ENCODE measurements at places on chromosomes 2 and 18.

- peak; percentile 82 for DNase-seq
Measured at GRCh38 chr18:35386600-35387100, 9.5 kb upstream of the ZNF396 start.

GRCh38 chr2:122867941-122868340 is 1112.5 kb downstream of the TSN start:
- DNase-seq: no peak

- no peak for DNase-seq
Measured at GRCh38 chr2:37323781-37324535, 675 bp downstream of the PRKD3 start.

DNA sequence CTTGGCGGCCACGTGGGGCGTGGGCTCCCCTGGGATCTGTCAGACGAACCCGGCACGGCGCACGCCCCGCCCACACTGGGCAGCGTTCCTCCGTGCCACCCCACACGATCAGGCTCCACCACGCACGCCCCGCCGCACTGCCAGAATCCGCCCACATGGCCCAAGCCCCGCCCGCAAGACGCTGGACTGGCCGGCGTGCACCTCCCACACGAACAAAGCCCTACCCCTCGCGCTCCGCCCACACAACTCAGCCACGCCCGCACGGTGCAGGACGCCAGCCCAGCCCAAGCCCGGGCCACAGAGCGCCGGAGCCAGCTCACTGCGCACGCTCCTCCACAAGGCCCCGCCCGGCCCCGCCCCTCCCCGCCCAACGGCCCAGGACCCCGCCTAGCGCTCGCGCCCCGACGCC is 555 bp downstream of the TMEM18 start:
- peak; percentile 89 for DNase-seq

DNA sequence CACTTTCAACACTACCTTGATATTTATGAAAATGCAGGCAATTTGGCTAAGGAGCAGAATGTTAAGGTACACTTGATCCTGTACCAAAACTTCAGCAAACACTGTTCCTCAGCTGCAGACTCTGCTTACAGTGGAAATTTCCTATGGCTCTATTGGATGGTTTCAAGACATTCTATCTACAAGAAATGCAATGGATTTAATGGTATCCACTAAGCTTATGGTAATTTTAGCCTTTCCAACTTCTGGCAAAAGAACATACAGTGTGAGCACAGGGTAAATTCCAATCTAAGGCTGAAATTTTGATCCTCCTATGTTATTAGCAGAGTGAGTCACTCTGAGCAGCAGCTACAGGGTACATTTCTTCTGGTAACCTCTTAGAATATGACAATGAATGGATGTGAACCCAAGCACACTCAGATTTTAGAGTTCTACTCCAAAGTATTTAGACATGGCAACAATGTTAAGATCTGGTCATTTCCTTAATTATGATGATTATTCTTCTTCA is 361.8 kb upstream of the PIK3C3 start:
- DNase-seq: no peak

GRCh38 chr2:8329660-8330622 is 351.9 kb upstream of the ID2 start:
- DNase-seq: no peak

- DNase-seq: no peak
Measured at GRCh38 chr18:3093624-3094337, 80.8 kb upstream of the LPIN2 start.

DNA sequence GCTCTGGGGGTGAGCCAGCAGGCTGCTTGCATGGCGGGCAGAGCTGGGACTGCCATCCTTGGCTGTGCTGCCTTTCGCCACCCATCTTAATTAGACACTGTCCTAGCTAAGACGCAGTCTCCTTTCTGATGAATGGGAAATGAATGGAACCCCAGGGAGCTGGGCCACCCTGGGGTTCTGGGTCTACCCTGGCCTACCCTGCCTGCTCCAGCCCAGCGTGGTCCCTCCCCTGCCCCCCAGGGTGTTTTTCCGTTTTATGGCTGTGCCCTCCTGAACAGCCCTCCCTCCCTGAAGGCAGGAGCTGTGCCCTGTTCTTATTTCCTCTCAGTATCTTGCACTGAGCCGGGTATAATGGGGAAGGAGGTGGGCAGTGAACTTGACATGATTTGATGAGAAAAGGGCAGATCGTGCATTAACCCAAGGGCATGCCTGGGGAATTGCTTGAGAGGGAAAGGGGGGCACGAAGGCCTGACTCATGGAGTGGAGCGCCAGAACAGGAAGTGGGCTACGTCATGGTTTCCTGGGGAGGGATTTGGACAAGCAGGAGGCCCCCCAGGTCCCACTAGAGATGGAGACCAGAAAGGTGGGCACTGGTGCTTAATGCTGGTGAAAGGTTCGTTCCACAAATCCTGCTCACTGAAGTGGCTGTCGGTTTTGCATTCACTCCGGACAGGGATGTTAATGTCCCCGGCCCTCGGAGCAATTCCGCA is 165.0 kb downstream of the KLHL29 start:
- no peak for DNase-seq

DNA sequence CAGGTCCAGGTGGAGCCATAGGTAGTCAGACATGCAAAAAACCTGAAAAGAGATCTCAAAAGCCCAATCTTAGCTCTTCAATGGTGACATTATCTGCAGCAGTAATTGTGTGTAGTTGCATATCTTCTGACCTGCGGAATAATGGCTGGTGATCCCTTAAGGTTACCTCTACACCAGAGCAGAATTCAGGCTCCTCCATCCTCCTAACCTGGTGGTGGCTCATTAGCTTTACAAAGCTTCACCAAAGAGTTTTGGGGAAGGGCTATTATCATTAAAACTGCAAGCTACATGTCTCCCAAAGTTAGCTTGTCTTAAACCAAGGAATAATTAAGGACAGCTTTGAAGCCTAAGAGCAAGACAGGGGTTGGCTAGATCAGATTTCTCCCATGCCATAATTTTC is 42.6 kb upstream of the CHST9 start:
- DNase-seq: no peak

DNA sequence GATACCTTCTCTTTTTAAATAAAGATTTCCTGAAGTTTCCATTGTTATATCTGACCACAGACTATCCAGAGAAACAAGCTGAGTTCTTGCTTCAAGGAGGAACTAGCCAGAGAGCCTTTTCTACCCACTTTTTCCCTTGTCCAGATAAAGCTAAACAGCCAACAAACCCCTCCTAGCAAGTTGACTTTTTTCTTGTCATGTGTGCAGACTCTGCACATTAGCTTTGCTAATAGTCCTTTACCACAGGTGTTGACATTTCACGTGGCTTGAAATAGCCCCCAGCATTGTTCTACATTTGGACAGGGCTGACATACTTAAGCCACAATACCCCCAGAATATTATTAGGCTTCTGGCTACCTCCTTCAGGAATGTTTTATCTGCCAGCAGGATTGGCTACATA is 40.7 kb downstream of the PCBP1 start:
- DNase-seq: no peak

GRCh38 chr2:185790361-185790760 is 51.8 kb downstream of the FSIP2 start:
- DNase-seq: no peak

GRCh38 chr2:65264821-65265670 is 37.4 kb downstream of the ACTR2 start:
- DNase-seq: peak; percentile 47

- no peak for DNase-seq
Measured at GRCh38 chr2:195536906-195537305, 120.1 kb upstream of the SLC39A10 start.

DNA sequence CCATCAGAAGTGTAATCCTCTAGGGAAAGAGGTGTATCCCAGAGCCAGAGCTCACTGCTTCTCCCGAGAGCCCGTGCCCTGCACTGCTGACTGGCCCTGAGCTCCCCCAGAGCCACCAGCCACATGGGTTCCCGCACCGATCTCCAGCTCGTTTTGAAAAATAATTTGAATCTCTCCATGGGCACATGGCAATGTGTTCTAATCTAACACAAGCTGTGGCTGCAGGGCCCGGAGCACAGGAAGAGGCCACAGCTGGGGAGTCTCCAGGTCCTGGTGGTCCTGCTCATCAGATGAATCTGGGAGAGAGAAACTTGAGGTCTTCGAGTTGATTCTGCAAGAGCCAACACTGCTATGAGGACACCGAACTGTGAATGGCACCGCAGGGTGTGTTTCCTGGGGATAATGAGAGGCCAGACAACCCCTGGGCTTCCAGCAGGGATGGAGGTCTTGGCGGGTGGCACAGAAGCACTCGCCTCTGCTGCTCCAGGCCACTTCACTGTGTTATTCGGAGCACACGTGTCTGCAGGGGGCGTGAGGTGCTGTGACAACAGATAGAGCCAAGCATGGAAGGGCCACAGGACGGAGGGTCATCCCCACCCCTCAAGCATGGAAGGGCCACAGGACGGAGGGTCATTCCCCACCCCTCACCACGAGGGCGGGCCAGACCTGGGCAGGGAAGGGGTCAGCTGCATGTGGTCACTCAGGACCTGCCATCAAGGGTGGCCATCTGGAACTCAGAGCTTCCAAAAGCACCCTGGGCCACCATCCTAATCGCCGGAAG is 196.8 kb downstream of the NDUFA10 start:
- no peak for DNase-seq

- DNase-seq: no peak
Measured at GRCh38 chr2:226956659-226957058, 120.8 kb downstream of the RHBDD1 start.

- DNase-seq: no peak
Measured at GRCh38 chr2:55555977-55556376, 36.5 kb downstream of the CFAP36 start.

DNA sequence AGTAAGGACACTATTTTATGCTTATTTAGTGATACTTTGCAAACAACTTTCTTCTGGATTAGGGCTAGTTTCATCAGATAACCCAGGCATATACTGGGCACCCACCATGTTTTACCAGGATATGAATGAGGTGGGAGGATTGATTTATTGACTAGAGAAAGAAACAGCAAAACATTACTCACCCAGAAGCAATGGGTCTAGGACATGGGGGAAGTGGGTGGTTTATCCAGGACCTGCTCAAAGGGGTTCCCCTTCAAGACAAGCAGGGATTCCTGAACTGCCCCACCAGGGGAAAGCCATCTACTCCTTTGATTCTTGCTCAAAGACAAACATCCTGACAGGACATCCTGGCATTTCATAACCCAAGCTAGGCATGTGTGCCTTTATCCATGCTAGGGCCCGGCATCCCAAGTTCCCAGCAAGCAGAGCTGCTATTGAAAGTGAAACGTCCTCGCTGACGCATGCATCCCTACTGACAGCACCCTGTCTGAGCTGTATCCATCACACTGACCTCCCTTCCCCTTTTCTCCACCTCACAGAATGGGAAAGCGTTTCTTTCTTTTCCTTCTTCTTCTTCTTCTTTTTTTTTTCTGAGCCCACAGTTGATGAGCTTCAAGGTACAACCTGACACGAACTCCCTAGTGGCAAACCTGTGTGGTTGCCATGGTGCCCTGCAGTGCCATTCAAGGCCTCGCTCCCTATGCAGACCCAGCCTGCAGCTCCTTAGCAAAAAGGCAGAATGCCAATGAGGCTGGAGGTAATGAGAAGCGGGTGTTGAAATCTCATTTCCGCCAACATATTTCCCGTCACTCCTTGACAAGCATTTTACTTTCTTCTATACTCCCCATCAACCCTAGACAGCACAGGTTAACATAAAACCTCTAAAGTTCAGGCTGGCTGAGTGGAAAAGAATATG is 70.5 kb downstream of the CLHC1 start:
- no peak for DNase-seq

DNA sequence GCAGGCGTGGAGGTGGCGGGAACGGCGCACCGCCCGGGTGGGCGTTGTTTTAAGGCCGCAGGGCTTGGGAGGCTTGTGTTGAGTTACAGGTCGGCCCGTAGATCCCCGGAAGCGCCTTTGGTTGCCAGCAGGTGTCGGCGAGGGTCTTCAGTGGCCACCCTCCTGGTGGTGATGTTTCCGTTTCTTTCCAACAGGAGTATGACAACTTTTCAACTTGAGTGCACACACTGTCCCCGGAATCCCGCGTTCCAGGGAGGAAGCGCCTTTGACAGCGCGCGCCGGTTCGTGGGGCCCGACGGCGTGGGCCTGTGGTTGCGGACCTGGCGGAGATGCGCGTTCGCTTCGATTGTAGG is 1.0 kb upstream of the HDAC4 start:
- peak; percentile 51 for DNase-seq

DNA sequence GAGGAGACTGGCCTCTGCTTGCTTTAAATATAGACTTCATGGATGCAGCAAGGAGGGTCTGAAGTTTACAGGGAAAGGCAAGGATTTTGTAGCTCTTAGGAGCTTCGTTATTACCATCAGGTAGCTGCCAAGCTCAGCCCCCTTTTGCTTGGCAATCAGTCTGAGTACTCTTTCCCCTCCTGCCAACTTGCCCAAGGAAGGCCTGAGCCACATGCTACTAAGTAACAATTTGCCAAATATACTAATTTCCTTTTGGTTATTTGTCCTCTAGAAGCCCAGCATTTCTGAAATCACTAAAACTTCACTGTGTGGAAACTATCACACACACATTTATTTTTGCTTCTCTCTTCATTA is 85.5 kb upstream of the ITPRID2 start:
- no peak for DNase-seq

DNA sequence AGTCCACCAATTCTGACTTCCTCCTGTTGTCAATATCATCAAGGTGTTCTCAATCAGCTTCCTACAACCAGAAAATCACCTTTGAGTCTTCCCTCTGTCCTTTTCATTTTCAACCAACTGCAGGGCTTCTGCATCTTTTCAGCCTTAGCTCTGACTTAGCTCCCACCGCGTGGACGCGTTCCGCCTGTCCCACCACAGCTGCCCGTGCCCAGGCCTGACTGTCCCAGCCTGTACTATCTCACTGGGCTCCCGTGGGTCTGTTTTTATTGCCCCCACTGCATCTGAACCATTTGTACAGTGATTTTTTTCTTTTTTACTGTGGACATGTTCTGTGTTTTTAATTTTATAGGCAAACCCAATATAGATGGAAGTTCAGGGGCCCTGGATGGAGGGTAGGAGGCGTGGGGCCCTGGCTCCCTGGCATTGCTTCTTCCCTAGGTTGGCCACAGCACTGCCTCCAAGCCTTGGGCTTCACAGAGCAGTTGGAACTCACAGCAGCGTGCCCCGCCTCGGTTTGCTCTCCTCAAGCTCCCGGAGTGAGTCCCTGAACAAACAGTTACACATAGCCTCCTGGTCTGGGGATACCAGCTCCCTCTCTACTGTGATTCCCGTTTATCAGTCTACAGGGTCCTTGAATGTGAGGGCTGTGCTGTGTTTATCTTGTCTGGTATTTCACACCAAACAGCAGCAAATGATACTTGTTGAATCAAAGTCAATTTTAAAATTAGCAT is 280.6 kb upstream of the PXDN start:
- no peak for DNase-seq
